Epithelial cell of proximal tubule (primary cell): ENCODE measurements at places on chromosomes 3 and 15. TPM values are rescaled to one million over a fixed set of nuclear protein-coding genes. Genes with fewer than 3 reads are reported as not detected.

DNA sequence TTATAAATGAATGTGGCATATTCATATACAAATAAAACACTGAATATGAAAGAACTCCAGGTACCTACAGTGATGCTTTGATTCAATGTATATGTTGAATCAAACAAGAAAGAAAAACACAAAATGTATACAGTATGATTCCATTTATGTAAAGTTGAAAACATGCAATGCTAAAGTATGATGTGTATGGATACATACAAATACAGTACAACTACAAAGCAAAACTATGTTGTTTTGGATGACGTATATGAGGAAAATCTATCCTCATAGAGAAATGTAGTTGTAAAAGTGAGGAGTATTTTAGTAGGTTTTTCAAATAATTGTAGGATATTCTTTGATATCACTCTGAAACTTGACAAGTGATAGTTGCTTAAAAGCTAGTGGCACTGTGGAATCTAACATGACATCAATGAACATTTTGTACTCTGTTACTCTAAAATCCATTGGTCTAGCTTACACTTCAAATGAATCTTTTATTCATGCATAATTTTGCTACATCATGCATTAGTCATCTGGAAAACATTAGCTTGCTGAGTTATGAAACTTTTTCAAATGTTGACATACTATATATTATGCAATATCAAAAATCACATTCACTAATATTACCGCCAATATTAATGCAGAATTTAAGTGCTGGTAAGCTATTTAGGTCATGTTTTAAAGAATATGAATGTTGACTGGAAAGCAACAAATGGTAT is 278.1 kb upstream of the CHRNA7 start:
- DNase-seq, result no peak

- no peak for DNase-seq
Measured at GRCh38 chr3:155991847-155992246, 121.4 kb downstream of the GMPS start.

ADAMTS17 gene
- total RNA-seq, result 0.06 and 0.36 TPM in 2 replicates

PLSCR5 gene
- total RNA-seq, result not detected in 2 replicates

CLRN1 gene
- total RNA-seq, result not detected in 2 replicates
